ENCODE measurements at places on chromosomes 13 and 19.
A peak's percentile ranks its signal among the peaks of the same experiment; 100 is the strongest.

DNA sequence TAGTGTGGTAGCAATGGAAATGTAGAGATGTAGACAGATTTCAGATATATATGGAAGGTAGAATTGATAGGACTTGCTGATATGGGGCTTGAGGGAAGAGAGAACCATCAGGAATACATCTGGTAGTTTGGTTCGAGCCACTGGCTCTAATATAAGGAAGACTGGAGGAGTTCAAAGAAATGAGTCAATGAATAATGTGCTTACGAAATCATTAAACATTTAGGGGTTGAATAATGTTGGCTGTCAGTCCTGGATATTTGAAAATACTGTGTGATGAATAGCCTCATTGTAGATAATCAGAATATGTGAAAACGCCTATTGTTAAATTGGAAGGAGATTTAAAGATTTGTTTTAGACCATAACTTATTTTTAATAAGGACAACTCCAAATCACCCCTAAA lies 21.6 kb downstream of the SGCG start:
- no peak for DNase-seq

- DNase-seq = no peak
Measured at GRCh38 chr13:32548837-32549236, 10.2 kb upstream of the N4BP2L2 start.

DNA sequence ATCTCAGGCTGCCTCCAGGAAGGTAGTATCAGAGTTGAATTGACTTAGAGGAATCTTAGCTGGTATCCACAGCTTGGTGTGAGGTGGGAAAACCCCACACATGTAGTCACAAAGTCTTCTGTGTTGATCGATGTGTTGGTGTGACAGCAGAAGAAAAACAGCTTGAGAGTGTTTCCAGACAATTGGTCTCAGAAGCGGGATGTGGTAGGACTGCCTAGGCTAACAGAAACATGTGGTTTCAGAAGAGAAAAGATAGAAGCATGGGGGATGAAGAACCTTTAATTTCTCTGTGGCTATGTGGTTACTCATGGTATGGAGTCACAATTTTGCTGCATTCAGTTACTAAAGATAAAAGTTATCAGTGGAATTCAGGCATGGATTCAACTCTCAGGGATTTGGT lies 134.7 kb upstream of the SLITRK5 start:
- no peak for DNase-seq

GRCh38 chr13:44912278-44913016 lies 76.8 kb downstream of the NUFIP1 start:
- no peak for DNase-seq

DNA sequence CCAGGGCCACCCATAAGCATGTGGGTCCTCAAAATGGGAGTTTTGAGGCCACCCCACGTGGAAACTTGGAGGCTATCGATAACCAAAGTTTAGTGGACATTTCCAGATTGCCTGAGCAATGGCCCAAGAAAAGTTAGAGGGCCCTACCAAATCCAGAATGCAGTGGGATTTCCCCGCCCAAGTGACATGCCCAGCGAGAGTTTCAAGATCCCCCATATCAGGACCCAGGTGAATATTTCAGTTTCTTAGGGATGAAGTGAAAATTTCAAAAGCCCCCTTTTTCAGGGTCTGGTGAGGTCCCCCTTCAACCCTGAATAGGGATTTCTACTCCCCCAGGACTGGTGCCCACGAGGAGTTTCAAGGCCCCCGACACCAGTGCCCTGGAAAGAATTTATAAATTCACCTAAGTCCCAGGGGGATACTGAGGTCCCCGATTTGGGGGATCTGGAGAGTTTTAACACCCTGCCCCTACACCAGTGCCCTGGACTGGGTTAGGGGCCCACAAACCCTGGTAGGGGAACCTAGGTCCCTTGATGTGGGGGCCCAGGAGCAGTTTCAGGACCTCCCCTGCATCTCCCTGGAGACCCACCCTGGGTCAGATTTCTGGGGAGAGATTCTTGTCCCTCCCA lies 695 bp downstream of the BST2 start:
- DNase-seq = no peak

GRCh38 chr13:74036373-74036772 lies 97.8 kb downstream of the KLF12 start:
- DNase-seq = no peak

GRCh38 chr13:21137696-21138095 lies 38.7 kb downstream of the SKA3 start:
- no peak for DNase-seq

GRCh38 chr13:74061926-74062595 lies 72.1 kb downstream of the KLF12 start:
- DNase-seq = peak; percentile 53

DNA sequence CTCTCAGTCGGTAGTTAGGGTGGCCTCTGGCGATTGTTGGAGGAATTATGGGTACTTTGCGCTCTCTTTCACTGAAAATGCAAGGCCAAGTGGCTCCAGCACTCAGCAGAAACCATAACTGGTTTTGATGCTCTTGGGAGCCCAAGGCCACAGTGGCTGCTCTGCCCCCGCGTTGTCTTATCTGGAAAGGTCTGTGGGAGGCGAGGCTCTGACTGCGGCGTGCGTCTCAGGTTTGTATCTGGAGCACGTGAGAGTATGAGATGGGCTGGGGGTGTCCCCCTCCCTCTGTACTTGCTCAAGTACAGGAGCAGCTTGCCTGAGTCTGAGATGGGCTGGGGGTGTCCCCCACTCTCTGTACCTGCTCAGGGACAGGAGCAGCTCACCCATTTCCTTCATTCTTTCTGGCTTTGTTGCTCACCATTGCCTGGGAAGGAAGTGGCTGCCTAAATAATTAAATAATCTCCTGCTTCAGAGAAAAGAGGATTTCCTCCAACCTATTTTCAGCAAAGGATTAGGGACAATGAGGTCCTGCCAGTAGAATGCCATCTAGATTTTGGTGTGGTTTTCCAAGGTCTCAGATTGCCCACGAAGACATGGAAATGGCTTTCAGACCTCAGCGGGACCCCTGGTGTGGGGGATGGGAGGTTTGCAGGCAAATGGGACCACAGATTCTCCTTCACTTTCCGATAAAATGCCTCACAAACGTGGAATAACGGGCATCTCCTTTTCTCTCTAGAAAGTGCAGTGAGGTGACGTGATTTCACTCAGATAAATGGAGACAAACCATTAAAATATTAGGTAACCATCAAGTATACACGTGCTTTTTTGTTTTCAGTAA lies 14.7 kb downstream of the ATP11A start:
- no peak for DNase-seq

- DNase-seq = no peak
Measured at GRCh38 chr19:51737389-51737788, 13.6 kb upstream of the HAS1 start.

GRCh38 chr19:11397089-11397610 lies 13.0 kb upstream of the EPOR start:
- DNase-seq = no peak

- no peak for DNase-seq
Measured at GRCh38 chr13:42893214-42893671, 98.8 kb downstream of the EPSTI1 start.

GRCh38 chr13:45337395-45337794 lies 3.6 kb downstream of the TPT1 start:
- DNase-seq = no peak

GRCh38 chr19:29040951-29041350 lies 172.0 kb downstream of the UQCRFS1 start:
- no peak for DNase-seq

DNA sequence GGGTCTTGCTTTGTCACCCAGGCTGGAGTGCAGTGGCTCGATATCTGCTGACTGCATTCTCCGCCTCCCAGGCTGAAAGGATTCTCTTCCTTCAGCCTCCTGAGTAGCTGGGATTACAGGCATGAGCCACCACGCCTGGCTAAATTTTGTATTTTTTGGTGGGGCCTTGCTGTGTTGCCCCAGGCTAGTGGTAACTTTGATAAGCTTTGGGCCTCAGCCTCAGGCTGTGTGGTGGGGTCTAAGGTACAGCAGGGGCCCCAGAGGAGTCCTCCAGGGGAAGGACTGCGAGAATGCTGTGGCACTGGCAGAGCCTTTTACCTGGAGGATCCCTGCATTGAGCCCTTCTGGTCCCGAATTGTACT lies 7.2 kb downstream of the DOT1L start:
- no peak for DNase-seq

- no peak for DNase-seq
Measured at GRCh38 chr19:16530540-16531379, 11.5 kb downstream of the CHERP start.

GRCh38 chr19:43395561-43395960 lies 19.1 kb upstream of the TEX101 start:
- DNase-seq = no peak

DNA sequence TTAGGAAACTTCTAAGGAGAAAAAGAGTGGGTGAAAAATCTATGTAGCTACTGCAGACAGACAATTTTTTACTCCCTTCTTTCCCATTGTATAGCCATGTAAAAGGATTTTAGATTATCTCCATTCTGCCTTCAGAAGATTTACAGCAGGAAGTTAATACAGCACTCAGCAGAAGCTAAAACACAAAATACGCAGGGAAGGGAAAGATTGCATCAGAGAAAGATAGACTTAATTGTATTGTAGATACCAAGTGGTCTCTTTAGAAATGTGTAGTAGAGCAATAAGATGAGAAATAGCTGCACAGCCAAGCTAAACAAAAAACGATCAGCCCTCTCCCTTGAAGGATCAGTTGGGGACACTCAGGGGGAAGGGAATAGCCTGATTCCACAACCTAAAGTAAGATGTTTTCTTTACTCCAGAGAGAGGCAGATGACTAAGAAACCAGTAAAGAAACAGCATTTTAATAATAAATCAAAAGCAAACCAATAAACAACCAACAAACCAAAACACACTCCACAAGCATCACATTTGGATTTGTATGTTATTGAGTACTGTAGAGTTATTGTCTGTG lies 236.7 kb upstream of the SLITRK1 start:
- no peak for DNase-seq

DNA sequence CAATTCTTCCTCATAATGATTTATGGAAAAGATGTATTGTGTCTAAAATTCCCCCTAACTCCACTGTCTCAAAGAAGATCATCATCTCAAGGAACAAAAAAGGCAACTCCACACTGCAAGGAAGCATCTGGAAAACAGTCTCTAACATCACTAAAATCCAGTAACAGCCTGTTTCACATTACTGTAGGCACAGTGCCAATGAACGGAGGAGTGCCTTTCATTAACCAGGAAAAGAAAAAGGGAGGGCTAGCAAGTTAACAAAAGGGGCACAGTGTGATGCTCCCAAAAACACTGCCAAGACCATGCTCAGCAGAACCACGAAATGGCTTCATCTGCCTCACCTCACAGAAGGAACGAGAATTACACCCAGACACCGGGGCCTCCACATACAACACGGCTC lies 8.5 kb downstream of the TMTC4 start:
- no peak for DNase-seq

GRCh38 chr13:69857183-69857821 lies 250.3 kb upstream of the ATXN8OS start:
- DNase-seq = no peak

GRCh38 chr13:75959861-75960481 lies 323.8 kb downstream of the LMO7 start:
- DNase-seq = no peak

DNA sequence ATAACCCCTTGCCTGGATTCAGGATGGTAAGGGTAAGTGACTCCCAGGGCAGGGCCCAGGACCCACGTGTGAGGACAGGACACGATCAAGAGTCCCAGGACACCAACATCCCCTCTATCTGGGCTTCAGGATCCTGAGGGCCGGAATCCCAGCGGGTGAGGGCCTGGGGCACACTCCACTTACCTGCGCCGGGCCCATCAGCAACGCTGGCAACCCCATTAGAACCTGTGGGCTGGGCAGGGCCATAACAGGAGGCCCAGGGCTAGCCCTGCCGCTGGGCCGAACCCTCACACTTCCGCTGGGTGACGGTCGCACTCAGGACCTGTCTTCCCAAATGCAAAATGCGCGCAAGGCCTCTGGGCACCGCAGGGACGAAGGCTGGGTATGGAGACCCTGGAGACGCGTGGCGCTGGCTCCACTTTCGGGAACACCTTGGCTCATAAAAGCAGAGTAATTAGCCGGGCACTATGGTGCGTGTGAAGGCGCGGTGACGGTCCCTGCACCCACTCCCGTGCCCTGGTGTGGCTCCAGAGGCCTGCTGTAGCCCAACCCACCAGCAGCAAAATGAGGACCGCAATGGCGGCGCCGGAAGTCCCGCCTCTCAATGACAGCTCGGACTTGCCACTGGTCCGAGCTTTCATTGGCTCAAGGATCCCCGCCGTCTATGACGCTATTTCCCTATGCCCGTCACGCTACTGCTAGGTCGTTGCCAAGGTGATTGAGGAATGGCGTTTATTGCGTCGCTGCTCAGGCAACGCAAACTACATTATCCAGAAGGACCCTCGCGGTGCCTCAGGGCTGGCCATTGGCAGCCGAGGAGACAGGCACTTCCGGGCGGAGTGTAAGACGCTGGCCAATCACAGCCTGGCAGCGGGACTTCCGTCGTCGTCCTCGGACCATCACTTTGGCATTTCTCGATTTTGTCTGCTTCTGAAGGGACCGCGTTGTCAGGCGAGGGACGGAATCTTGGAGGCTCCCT lies at the start of gene ZNF132:
Gene ZNF132, minus strand, starts transcription at position 578 of the 979 bp plus-strand sequence. Its CDS starts 332 bp downstream, at position 246.
- DNase-seq = peak; percentile 90

DNA sequence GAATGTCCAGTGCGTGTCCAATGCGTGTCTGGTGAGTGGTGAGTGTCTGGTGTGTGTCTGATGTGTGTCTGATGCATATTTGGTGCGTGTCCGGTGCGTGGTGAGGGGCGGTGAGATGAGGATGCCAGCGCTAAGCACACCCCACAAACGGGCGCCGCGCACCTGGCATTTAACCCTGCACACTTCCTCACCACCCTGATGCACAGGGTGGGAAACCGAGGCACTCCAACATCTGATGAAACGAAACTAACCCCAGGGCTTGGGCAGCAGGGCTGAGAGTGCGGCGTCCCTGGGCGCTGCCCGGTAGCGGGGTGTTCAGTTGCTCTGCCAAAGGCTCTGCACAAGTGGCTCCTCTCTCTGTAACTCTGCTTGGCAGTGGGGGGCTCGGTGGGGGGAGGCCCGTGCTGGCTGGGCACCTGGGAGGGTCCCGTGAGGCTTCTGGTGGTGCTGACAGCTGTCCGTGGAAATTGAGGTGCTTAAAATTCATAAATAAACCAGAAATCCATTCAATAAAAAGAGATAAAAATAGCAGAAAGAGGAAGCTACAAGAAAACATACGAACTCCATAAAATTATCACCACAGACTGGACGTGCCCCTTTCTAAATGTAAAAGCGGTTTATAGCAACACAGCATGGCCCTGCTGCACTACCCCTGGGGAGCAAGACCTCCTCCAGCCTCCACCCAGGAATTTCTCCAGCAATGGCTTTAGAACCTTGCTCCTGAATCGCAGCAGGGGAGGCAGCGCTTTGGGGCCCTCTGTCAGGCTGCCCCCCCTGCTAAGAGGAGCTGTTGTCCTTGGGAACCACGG lies 76.0 kb downstream of the RASA3 start:
- no peak for DNase-seq

GRCh38 chr19:58513694-58514563 lies 2.1 kb upstream of the SLC27A5 start:
- peak; percentile 91 for DNase-seq

GRCh38 chr13:48783695-48784230 lies 130.0 kb downstream of the CYSLTR2 start:
- no peak for DNase-seq

All from CD8-positive, alpha-beta memory T cell (primary cell).